ENCODE measurements at places on chromosomes 3 and 15.

- no peak for DNase-seq
Observed at GRCh38 chr3:18868911-18869689, 279.2 kb upstream of the KCNH8 start.

GRCh38 chr15:85615930-85616329, 178.8 kb downstream of the KLHL25 start:
- DNase-seq: no peak

- DNase-seq: no peak
Observed at GRCh38 chr3:144989807-144990206, 1018.2 kb downstream of the DIPK2A start.

GRCh38 chr15:40957581-40958051, 4.3 kb downstream of the CHAC1 start:
- no peak for DNase-seq

DNA sequence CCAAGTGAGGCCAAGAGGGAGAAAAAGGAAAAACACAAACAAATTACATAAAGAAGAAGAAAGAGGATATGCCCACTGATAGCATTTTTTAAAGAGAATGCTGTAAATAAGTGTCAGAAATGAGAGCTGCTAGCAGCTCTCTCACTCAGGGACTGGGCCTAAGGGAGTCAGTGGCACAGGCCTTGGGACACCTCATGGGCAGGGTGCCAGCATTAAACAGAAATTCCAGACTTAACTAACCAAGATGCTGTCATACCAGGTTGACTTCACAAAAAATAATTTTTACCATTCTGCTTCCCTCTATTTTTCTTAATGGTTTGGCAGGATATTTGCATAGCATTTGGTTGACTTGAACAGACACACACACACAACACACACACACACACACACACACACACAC, 92.3 kb upstream of the ADAMTSL3 start:
- DNase-seq: no peak

GRCh38 chr3:122988508-122988907, 39.1 kb downstream of the SEMA5B start:
- DNase-seq: no peak

DNA sequence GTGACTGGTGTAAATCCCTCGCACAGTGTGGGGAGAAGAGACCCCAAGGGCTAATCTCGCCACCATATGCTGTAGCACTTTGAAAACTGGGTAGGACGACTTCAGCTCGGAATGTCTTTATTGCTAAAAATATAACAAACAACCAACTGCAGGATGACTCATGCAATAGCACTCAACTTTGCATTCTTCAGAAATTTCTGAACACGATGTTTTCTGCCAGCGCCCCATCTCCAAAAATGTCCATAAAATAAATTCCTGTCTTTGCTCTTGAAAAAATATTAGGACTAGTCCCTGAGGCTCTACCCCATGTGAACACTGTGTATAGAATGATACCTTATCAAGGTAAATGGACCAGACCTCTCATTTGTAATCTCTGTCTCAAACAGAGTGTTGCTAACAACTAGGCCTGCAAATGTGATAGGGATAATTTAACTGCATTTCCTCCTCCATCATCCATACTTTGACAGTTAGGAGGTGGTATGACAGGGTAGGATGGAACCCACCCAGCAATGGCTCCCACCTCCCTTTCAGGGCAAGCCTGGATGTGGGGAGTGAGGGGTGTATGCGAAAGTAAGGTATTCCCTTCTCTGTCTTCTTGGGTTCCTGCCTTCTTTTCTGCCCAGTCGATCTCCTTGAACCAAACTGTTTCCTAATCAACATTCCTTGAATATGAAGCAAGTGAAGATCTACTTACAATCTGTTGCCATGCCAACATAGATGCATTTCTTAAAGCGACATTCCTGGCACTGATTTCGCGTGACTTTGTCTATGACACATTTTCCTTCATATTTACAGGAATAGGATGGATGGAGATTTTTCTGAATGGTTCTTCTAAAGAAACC, 201.1 kb downstream of the NR1D2 start:
- DNase-seq: no peak

- no peak for DNase-seq
Observed at GRCh38 chr3:15505479-15506165, 15.9 kb downstream of the COLQ start.

DNA sequence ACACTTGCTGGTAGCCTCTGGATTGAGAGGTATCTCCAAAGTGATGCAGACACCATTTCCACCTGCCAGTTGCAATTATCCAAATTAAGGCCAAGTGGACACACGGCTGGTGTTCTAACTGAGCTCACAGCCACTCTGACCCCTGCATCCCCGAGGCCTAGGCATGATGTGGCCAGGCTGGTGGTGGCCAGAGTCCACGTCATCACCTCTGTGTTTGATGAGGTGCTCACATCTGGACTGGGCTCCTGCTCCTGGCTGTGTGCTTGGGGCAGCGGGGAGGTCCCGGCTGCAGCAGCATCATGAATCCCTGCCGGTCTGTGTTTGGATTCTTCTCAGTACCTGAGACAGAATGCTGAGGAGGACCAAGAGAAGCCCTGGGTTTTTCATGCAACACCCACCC, 4.9 kb downstream of the OXTR start:
- no peak for DNase-seq

GRCh38 chr3:56269755-56270535, 198.3 kb downstream of the ERC2 start:
- no peak for DNase-seq

GRCh38 chr3:41448396-41448795, 249.1 kb downstream of the CTNNB1 start:
- DNase-seq: no peak

DNA sequence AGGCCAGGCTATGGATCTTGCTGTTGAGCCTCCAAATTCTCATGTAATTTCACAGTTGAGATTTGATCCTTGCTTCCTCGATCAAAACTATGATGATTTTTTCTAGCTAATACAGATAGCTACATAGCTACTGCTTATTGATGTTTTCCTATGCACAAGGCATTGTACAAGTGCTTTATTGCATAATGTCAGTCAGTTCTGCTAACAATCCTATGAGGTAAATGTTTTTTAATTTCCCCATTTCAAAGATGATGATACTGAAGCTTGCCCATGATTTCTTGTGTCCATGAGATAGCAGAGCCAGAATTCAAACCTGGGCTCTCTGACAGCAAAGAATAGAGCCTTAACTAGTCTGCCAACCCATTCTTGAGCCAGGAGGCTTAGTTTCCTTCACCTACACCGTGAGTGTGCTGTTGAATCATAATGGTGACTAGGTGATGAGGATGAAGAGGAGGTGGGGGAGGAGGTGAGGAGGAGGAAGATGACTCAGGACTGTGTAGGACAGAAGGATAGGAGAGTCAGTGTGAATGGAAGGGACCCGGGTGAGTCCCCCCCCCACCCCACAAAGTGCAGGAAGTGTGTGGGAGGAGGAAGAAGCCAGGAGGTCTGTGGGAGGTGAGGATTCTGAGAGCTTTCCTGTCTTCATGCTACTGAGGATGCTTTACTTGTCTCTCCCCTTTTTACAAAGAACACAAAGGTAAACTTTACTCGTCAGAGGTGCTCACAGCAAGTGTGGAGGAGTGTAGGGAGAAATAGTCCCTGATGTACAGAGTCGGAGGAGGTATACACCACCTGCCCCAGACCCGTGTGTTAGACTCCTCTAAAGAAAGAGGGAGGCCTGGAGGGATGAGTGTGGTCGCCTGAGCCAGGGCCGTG, 3.6 kb downstream of the TAGLN3 start:
- no peak for DNase-seq

GRCh38 chr15:39124155-39124552, 456.7 kb upstream of the THBS1 start:
- DNase-seq: no peak

DNA sequence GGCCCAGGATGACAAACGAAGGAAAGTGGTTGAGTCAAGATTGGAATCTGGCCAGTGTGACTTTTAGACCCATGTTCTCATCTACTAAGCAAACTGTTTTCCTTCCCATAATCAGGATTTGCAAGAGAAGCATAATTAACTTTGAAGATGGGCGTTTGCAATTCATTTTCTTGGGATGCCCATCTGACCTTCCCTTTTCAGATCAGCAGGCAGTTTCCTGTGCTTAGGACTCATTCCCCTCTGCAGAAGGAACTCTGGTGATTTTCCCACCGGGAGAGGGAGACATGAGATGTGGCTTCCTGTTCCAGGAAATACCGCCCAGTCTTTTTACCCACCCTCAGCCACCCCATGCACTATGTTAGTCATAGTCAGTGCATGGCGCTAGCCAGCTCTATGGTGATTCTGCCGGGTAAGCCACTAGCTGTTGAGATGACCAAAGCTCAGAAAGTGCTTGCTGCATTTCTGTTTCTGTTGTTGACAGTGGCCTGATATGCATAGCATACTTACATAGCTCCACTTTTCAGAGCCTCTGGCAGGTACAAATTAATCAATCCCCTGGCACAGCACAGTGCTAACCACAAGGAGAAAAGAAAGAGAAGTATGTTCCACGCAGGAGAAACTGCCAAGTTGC, 129.4 kb downstream of the VGLL4 start:
- no peak for DNase-seq

DNA sequence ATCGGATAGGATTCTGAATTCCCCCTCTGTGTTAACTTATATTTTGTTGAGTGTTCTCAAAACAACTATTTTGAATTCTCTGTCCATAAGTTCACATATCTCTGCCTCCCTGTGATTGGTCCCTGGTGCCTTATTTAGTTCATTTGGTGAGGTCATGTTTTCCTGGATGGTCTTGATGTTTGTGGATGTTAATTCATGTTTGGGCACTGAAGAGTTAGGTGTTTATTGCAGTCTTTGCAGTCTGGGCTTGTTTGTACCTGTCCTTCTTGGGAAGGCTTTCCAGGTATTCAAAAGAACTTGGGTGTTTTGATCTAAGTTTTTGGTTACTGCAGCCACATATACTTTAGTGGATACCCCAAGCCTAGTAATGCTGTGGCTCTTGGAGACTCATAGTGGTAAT, 23.3 kb downstream of the PLSCR2 start:
- no peak for DNase-seq

DNA sequence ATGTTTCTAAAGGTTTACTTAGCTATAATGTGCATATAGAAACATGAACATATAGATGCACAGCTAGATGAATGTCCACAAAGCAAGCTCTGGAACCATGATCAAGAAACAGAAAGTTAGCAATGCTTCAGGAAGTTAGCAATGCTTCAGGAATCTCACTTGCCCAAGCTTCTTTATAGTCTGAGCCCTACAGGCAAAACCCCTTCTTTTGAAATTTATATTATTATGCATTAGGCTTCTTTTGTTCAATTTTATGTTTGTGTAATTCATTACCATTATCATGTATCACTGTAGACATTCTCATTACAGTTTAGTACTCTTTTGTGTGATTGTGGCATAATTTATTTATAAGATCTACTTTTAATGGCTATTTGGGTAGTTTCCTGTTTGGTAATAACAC, 286.4 kb upstream of the BCHE start:
- no peak for DNase-seq

DNA sequence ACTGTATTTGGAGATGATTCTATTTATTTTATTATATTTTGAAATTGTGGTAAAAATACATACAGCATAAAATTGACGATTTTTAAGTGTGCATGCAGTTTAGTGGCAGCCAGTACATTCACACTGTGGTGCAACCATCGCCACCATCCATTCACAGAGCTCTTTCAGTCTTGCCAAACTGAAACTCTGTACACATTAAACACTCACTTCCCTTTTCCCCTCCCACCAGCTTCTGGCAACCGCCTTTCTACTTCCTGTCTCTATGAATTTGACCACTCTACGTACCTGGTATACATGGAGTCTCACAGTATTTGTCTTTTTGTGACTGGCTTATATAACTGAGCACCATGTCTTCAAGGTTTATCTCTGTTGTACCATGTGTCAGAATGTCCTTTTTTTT, 303.3 kb upstream of the ATP10A start:
- no peak for DNase-seq

DNA sequence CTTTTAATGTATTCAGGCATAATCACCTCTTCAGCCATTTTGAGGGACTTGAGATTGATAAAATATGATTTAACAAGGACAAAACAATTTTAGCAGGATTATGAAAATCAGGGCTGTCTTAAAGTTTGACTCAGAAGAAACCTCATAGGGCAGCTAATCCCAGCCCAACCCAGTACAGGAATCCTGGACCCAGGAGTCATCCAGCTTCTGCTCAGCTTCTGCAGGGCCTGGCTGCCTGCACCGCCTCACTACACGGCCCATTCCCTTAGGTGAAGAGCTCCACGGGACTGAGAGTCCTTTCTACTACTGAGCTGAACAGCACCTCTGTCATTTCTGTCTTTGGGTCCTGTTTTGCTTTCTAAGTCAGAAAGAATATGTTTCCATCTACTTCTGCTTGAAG, 37.5 kb downstream of the ARHGAP31 start:
- DNase-seq: no peak

DNA sequence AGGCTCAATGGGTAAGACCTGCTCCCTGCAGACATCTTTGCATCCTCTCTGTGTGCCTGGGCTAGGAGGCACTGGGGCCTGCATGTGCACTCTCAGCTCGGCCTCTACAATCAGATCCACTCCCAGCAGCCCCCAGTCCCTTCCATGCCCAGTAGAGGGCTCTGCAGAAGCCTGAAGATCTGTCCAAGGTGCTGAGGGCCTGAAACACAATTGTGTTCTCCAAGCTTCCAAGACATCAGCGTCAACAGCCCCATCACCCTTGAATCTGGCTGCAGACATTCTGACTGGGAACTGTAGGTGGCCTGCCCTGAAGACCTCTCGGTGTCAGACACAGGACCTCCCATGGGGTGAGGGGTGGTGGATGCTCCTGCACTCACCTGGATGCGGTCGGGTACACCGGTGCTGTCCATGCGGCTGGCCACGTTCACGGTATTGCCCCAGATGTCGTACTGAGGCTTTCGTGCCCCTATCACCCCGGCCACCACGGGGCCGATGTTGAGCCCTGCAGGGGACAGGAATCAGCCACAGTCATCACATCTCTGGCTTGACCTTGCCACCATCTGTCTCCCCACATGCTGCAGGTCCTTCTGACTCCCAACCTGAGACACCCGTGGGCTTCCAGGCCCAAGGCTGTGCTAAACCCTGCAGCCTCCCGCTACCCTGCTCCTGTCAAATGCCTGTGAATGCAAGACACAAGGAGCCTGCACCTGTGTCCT, 84.7 kb downstream of the SEC22A start:
- DNase-seq: no peak

DNA sequence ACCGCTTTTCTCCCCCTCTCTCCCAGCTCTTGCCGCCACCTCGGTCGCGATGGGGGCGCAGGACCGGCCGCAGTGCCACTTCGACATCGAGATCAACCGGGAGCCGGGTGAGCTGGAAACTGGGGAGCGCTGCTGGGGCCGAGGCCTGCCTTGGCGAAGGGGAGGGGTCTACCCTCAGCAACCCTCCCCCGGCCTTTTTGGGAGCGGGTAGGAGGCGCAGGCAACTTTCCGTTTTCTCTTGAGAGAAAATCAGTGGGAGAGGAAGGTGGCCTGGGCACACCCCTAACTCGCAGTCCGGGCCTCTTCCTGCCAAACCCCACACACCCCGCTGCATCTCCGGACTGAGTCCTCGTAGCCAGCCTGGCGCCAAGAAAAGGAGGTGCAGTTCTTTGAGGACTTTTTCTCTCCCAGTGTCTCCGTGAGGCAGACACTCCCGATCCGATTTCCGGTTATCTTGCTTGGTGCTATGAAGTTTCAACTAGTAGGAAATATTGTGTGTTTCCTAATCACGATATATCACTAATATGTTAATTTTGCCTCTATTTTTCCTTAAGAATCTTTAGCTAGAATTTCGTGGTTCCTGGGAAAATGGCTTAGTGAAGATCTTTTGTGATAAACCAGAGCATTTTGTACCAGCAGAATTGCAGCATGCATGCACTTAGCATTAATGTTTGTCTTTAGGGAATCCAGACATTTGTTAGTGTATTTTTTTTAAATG, 631 bp downstream of the NKTR start:
- DNase-seq: peak; percentile 28

- no peak for DNase-seq
Observed at GRCh38 chr3:47054412-47054811, 74.9 kb downstream of the NBEAL2 start.

GRCh38 chr3:79380581-79380980, 387.2 kb downstream of the ROBO1 start:
- DNase-seq: no peak
